AG10803 (cell line): ENCODE measurements at places on chromosomes 4 and X.

DNA sequence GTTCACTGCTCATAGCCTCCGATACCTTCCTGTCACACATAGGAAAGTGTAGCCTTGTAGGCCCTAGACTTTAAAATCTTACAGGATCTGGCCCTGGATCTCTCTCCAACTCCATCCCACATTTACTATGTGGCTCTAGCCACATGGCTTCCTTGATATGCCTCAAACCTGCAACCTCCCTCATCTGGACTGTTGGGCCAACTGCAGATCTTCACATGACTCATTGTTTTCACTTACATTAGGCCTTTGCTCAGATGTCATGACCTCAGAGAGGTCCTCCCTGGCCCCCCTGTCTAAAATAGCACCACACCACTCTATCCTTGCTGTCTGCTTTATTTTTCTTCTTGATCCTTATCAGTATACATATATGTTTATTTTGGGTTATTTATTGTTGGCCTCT lies 8.1 kb upstream of the NR0B1 start:
- DNase-seq, result no peak

- DNase-seq, result no peak
Observed at GRCh38 chrX:118724775-118725174, 2.6 kb upstream of the IL13RA1 start.

DNA sequence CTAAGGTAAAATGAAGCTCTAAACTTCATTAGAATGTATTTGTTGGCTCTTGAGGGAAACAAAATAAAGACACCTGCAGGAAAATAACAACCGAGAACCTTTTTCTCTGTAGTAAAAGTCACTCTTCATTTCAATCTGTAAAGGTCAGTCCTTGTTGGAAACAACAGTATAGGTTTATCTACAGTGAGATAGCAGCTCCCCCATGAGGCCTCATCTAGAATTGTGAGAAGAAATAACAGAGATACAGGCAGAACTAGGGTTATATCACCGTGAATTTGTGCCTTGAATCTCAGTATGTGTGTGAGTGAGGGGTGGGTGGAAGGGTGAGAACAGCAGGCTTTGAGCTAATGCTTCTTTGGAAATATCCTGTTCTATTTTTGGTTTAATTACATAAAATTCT lies 107.8 kb upstream of the FMR1 start:
- DNase-seq, result peak; percentile 0

DNA sequence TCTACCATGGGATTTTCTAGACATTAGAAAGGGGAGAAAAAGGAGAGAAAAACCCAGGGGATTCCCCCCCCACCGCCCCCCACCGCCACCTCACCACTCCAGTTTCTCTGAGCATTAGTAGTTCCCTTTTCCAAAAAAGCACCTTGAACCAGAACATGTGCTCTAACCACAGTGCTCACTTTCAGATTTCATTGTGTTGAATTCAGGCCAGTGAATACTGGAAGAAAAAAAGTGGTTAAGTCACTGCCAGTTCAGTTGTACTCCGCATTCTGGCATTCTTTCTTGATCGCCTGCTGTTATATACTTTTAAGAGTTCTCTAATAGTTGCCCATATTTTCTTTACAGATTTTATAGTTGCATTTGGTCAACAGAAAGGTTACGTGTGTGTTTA lies 40.9 kb downstream of the JADE3 start:
- no peak for DNase-seq

GRCh38 chrX:2484721-2485648 lies 15.8 kb downstream of the DHRSX start:
- DNase-seq, result peak; percentile 59
